ENCODE measurements at places on chromosomes 12 and 14.
A peak's percentile ranks its signal among the peaks of the same experiment; 100 is the strongest.

GRCh38 chr14:63764103-63764502 is 36.2 kb upstream of the SGPP1 start:
- no peak for DNase-seq

- no peak for DNase-seq
Observed at GRCh38 chr12:42162965-42163364, 18.3 kb upstream of the GXYLT1 start.

- no peak for DNase-seq
Observed at GRCh38 chr14:24075485-24076301, 4.3 kb downstream of the CPNE6 start.

DNA sequence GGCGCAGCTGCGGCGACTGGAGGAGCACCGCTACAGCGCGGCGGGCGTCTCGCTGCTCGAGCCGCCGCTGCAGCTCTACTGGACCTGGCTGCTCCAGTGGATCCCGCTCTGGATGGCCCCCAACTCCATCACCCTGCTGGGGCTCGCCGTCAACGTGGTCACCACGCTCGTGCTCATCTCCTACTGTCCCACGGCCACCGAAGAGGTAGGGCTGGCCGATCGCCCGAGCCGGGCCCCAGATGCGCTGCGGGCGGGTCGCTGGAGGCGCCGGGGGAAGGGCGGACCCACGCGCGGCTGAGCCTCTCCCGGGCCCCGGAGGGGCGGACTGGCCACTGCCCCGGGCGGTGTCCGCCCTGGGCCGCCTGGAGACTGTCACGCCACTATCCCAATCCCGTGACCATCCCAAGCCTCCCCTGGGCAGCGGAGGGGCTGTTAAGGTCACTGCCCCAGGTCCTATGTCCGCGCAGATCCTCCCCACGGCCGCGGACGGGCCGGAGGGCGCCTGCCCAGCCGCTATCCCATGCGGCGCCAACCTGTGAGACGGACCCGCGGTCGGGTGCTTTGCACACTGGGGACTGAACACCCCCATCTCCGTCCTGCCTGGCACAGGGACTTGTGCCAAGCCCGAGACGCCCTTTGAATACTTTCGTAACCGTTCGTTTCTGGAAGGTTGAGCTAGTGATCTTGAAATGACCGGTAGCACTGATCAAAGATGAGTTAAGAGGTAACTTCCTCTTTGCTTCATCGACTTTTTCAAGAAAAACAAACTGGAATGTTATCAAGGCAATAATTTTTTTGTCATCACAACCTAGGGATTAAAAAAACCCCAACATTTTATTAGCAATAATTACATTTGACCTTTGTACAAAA is 725 bp downstream of the CHPT1 start:
- peak; percentile 82 for DNase-seq

DNA sequence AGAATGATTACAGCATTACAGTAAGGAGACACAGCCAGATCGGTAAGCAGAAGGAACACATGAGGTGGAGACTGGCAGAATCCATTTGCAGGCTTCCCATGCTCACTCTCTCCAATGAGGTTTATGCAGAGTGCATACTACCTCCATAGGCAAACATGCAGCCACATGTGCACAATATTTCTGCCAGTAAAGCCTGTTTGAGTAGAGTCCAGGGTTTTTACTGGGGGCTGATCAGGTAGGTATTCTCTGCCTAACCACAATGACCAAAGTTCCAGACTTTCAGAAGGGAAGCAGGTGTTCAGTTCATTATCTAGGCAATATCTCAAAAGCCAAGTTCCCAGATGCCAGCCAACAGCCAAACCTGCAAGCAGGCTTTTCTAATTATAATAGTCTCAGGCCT is 31.1 kb downstream of the INTS13 start:
- DNase-seq: peak; percentile 34

DNA sequence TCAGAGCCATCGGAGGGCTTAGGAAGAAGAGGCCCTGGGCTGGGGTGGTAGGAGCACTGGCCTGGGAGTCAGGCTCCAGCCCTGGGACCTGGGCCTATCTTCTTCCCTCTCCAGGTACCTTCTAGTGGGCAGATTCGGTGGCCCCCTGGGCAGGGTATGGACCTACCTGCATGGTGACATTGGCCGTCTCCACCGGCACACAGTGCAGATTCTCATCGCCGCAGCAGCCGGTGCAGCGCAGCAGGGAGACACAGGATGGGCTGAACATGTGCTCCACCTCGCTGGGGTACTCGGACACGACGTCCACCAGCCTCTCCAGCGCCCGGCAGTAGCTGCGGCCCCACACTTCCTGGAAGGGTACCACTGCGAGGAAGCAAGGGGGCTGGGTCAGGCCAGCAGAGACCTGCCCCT is 6.2 kb downstream of the PGF start:
- no peak for DNase-seq

DNA sequence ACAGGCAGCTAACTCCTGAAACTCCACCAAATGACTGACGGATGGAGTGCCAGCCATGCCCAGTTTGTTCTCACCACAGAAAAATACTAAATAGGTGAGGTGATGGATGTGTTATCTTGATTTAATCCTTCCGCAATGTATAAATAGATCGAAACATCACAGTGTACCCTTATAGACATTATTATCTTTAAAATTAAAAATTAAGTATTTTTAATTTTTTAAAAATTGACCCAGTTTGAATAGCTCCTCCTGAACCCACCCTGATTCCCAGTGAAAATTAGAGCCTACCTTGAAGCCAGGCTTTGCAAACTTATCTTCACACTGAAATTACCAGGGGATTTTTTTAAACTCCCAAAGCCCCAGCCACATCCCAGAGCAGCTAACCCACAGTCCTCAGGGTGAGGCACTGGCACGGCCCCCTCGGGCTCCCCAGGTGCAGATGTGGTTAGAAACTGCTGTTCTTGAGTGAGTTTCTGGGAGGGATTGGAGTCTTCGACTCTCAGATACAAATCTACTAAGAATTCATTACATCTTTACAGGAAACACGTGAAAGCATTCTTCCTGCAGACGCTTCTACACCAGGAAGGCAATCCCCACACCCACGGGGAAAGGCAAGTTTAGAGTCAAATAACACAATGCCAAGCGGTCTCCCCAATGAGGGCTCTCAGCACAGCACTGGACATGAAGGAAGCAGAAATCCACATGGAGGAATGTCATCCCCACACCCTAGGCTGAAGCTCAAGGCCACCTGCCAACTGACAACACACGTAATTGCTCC is 126.4 kb downstream of the RIMBP2 start:
- no peak for DNase-seq

- no peak for DNase-seq
Observed at GRCh38 chr14:104429291-104429861, 150.2 kb upstream of the C14orf180 start.

DNA sequence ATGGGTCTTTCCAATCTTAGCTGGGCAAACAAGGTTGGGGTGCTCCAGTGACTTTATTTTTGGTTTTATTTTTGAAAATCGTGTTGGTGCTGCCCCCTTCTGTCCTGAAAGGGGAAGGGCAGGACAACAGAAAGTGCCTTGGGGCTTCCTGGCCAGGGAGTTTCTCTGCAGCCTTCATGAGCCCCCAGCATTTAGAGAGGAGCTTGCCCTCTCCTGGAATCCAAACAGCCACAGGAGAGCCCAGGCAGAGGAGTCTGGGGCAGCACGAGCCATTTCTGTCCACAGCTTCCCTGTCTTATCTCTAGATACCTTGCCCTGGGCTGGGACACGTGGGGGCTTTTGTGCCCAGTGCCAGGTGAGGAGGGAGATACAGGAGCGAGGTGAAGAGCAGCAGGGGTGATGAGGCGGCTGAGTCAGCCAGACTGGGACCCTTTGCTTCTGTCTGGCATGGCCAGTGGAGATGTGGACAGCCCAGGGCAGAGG is 4.4 kb upstream of the C1RL start:
- DNase-seq: no peak

- no peak for DNase-seq
Observed at GRCh38 chr14:89941830-89942377, 12.6 kb downstream of the EFCAB11 start.

DNA sequence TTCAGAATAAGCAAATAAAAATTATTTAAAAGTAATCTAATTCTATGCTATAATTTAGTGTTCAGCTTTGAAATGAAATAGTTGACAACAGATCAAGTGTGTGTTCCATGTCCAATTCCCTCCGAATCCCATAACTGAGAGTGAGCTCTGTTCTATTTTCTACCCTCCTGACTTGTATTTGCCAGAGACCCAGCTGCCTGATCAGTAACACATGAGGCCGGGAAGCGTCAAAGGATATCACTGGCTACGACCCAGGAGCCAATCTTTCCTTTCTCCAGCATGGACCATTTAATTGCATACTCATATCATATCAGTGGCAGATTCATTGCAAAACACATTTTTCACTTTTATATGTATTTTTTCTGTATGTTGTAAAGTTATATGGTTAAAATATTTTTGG is 108.8 kb upstream of the TSPAN8 start:
- no peak for DNase-seq

- no peak for DNase-seq
Observed at GRCh38 chr14:78075555-78076277, 94.5 kb upstream of the NRXN3 start.

- DNase-seq: no peak
Observed at GRCh38 chr14:58275527-58276190, 22.7 kb upstream of the ARID4A start.

- no peak for DNase-seq
Observed at GRCh38 chr12:13087766-13088165, 15.7 kb downstream of the GSG1 start.

GRCh38 chr12:13152281-13152680 is 44.2 kb upstream of the EMP1 start:
- DNase-seq: no peak

DNA sequence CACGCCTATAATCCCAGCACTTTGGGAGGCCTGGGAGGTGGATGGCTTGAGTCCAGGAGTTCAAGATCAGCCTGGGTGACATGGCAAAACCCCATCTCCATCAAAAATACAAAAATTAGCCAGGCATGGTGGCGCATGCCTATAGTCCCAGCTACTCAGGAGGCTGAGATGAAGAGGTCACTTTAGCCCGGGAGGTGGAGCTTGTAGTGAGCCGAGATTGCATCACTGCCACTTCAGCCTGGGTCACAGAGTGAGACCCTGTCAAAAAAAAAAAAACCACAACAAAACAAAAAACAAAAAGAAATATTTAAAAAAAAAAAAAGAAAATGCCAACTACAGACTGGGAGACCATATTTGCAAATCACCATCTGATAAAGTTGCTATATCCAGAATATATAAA is 17.5 kb downstream of the WDR89 start:
- no peak for DNase-seq

- DNase-seq: no peak
Observed at GRCh38 chr14:60195179-60195810, 30.1 kb upstream of the DHRS7 start.

DNA sequence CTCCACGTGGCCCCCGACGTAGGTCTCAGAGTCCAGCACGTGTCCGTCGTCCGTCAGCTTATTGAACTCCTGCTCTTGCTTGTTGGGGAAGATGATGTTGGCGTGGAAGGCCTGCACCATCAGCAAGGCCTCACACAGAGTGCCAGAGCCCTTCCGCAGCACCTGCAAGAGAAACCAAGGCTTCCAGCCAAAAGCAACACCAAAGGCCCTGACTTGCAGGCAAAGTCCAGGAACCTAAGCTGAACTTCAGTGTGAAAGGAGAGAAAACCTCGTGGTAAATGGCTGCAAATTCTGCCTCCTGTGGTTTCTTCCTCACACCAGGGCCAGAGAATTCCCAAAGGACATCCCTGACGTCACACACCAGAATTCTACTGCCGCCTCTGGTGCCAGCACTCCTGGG is 14.5 kb downstream of the POLE start:
- no peak for DNase-seq

DNA sequence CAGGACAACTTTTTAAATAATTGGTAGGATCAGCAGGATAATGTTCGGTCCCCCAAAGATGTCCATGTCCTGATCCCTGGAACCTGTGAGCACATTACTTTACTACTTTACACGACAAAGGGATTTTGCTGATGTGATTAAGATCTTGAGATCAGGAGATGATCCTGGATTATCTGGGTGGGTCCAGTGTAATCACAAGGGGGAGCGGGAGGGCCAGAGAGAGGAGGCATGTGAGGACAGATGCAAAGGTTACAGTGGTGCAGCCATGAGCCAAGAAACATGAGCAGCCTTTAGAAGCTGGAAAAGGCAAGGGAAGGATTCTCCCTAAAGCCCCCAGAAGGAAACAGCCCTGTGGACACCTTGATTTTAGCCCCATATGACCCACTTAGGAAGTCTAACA is 33.1 kb downstream of the KCNK10 start:
- DNase-seq: no peak

GRCh38 chr14:83467811-83468210 is 1934.2 kb upstream of the SEL1L start:
- DNase-seq: no peak

- no peak for DNase-seq
Observed at GRCh38 chr14:20714593-20715250, 26.2 kb downstream of the ANG start.

DNA sequence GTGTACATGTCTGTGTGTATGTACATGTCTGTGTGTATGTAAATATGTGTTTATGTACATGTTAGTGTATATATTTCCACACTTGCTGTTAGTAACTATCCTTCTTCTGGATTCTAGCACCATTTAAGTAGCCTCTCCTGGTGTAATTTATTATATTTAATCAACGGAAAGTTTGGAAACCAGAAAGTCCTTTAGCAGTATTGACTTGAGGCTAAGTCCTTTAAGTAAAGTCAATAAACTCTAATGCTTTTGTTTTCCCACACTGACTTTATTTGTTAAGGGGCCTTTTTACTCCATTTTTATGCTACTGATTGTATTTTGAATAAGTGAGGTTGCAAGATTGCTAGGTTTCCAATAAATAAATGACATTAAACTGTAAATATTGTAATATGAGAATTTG is 876.4 kb upstream of the SEL1L start:
- DNase-seq: no peak

DNA sequence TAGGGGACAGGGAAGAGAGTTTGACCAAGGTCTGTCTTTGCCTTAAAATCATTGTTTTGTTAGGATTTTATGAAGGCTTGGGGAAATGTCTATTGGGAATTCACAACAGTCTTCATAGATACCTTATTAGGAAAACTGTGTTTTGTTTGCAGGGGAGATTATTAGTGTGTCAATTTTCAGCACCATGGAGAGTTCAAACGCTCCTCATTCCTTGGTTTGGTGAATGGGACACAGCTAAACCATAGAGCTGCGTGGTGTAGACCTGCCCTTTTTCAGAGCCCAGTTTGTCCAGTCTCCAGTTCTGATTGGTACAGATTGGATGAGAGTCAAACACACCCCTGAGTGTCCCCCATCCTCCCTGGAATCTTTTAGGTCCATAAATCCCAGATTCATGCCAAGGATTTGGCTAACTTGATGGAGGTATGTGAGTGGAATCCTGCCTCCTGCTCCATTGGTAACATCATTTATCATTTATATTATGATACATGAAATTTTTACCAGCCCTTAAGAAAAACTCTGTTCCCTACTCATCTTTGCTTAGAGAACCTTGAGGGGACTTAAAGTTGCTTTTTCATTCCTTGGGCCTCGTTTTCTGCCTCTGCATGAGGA is 12.0 kb downstream of the NGDN start:
- no peak for DNase-seq

- no peak for DNase-seq
Observed at GRCh38 chr12:132061641-132062430, 82.3 kb downstream of the DDX51 start.
